ENCODE measurements at places on chromosomes 2 and 18. TPM values are rescaled to one million over a fixed set of nuclear protein-coding genes. Genes with fewer than 3 reads are reported as not detected.

Gene ASB18
- total RNA-seq, result under 0.01 TPM

Gene SLC14A1
- not detected for total RNA-seq

Gene SGPP2
- 0.05 TPM for total RNA-seq

Gene RND3
- 53.1 TPM for total RNA-seq

Gene PSMA8
- total RNA-seq, result not detected

Gene CD8A
- total RNA-seq, result 0.05 TPM

Gene KYNU
- not detected for total RNA-seq

Gene LIMS3
- total RNA-seq, result 9.4 TPM

DNA sequence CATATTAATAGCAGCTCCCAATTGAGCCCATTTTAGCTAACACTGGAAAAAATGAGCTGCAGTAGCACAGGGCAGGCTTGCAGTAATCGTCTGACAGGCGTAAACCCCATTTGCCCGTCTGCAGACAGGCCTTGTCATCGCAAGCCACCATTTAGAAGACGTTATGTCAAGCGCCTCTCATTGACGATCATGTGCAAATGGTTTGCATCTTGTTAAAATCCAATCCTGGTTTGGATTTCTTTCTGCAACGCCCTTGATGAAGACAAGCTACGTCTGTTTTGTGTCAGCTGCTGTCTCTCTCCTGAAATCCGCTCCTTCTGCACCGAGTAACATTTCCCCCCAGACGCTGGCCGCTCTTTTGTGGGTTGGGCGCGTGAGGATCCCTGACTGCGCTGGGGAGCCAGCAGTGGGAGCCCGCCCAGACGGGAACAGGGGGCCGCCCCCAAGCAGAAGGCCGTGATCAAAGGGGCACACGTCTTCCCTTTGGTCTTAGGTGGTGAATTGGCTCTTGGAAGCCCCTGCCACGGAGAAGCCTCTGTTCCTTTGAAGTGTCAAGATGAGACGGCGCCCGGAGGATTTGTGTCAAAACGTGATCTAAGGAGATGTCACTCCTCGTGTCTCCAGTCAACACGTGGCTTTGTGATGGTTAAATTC lies 84.2 kb upstream of the GPC1 start:
- DNase-seq, result no peak

- no peak for DNase-seq
These were observed 809.0 kb upstream of the FAM98A start for GRCh38 chr2:34408100-34408499.

DNA sequence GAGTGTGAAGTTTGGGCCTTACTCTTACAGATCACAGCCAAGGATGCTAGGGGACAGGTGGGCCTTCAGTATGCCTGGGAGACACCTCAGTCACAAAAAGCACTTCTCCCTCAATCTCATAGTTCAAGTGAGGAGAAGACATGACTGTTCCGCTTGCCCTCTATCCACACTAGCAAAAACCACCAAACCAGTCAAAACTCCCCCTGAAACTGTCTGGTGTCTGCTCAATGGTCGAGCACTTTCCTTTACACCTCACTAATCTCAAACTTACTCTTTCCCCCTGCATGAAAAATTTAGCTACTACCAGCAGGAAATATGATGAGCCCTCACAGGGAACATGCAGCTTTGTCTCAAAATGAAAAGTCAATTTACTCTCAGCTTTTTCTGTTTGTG lies 232.2 kb downstream of the TRIB2 start:
- no peak for DNase-seq

DNA sequence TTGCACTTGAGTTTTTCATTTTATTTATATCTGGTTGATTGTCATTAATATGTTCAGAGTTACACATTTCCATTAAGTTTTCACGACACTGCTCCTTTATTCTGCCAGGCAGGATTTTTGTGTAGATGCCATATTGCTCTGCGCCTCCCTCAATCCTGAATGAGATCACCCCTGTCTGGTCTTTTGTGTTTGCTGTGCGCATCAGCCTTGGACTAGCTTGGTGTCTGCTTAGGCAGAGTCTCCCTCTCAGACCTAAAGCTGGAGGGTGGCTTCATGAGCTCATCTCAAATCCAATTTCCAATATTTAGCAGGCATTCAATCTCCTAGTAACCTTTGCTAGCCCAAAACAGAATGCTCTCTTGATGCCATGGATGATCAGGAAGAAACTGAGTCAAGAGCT lies 137.4 kb downstream of the SMAD7 start:
- no peak for DNase-seq

DNA sequence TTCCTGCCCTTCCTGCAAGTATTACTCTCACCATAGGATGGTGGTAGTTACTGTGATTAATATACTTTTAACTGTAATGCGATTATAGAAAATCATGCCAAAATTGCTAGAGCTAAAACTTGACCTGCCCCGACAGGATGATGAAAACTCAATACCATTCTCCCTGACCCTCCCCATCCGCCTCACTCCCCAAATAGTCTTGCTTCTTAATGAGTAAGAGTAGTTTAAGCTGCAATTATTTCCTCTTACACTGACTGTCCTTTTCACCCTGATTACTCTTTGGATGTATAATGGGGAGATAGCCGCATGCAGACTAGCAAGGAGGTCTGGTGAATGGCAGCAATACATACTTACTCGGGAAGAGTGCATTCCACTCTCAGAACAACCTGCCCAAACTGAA lies 269.6 kb upstream of the SIX3 start:
- no peak for DNase-seq

GRCh38 chr2:108604196-108604595 lies 69.9 kb downstream of the LIMS1 start:
- no peak for DNase-seq

DNA sequence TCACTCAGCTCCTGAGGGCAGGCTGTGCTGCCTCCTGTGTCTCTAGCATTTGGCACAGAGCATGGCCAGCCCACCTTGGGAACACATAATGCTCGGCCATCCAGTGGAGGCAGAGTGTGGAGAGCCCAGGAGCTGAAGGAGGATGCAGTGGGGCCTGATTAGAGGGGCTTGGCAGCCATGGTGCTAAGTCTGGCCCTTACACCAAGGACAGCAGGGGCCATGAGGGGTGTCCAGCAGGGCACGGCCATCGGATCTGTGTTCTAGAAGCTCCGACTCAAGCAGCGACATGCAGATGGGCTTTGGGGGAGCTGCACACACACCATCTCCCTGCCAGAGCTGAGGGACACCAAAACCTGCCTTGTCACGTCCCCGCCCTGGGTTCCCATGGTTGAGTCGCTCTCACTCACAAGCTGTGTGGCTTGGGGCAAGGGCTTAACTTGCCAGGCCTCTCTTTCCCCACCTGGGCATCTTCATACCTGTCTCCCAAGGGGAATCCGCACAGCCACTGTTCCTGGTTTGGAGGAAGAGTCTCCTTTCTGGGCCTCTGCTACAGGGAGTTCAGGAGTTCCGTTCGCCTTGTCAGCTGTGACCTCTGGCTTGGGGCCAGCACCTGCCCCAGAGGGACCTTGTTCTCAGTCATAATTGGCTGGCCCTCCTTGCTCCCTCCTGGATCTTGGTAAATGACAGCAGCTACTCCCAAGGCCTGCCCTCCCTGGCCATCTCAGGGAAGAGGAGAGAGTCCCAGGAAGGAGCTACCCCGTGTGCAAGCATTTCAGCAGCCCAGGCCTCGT lies 1.3 kb upstream of the TOGARAM2 start:
- no peak for DNase-seq

- peak; percentile 76 for DNase-seq
These were observed 185.6 kb upstream of the COL3A1 start for GRCh38 chr2:188788621-188789020.

- DNase-seq, result peak; percentile 2
These were observed 29.9 kb downstream of the SCN7A start for GRCh38 chr2:166464187-166464586.

- no peak for DNase-seq
These were observed 95.6 kb downstream of the NDUFA10 start for GRCh38 chr2:239929504-239929903.

DNA sequence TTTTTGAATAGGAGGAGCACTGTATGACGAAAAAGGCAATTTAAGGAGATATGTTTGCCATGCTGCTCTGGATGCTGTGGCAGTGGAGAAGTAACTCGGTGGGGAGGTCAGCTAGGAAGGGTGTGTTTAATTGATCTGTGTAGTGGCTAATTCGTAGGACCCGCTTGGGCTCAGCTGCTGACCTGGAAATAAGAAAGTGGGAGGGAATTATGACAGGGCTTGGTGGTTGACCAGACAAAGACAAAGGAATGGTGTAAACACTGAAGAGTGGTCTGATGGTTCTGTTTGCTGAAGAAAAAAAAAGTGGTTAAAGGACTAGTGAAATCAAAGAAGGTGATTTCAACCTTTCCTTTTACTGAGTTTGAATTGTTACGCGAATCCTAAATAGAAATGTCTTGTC lies 146.0 kb downstream of the MAP4K4 start:
- DNase-seq, result no peak

DNA sequence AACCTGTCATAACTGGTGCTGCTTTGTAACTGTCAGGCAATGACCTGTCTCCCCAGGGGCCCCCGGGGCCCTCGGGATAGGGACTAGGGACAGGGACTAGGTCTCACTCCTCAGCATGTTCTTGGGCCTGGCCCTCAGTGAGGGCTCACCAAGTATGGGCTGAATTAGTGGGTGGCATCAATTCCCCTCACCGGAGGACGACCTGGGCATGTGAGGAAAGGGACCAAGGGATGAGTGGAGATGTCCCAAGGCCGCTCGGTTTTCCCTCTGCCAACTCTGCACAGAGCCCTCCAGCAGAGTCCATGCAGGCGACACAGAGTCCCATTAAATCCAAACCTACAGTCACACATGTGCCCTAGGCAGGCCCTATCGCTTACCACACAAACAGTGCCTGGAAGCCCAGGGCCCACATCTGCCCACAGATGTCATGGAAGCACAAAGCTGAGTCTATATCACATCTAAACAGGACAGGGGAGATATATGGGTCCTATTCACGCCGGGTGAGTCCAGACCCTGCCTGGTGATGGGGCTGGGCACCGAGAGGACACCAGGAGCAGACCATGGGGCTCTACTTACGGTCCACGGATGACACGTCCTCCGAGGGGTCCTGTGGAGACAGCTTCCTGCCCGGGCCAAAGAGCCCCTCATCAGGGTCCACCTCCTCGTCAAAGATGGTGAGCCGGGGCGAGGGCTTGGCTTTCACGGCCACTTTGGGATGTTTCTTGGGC lies 26.6 kb downstream of the HS1BP3 start:
- no peak for DNase-seq

DNA sequence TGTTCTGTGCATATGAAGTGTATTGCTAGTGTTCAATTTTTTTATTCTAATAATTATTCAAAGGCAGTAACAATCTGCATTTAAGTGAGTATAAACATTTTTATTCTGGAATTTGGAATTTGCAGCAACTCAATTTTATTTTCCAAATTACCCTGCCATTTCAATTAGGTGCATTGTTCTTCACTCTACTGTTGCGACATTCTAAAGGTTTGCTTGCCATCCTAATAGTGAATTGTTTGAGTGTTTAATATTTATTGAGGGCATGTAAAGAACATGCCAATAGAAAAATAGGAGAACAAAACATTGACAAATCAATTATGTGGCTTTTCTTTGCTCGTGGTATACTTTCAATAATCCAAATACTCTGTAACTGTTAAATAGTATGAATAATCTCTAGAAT lies 18.0 kb downstream of the MEIS1 start:
- no peak for DNase-seq

DNA sequence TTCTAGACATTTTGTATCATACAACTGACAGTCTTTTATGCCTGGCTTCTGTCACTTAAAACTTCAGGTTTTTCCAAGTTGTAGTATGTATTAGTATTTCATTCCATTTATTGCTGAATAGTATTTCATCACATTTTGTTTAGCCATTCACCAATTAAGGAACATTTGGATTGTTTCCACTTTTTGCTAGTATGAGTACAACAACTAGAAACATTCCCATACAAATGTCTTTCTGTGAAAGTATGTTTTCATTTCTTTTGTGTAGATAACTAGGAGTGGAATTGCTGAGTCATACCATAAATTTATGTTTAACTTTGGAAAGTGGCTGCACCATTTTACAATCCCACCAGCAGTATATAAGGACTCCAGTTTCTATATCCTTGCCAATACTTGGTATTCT lies 135.9 kb downstream of the ATAD2B start:
- peak; percentile 42 for DNase-seq

GRCh38 chr2:162252153-162252552 lies 8.9 kb upstream of the FAP start:
- no peak for DNase-seq

DNA sequence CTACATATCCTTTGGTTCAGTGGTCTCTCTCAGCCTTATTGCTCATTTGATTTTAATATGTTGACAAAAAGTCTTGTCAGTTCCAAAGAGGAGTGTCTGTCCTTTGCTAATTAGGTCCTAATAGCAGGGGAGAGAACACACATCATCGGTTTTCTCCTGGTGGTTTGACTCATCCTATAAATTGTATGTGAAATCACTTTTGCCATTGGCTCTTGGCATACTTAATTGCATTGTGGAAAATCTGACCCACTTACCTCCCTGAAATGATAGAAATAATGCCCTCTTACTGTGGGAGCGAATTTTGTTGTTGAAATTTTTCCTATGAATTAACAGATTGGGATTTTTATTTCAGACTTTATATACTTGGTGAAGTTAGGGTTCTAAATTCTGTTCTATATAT lies 58.3 kb downstream of the MTCL1 start:
- DNase-seq, result no peak

- no peak for DNase-seq
These were observed 66.4 kb downstream of the NEDD4L start for GRCh38 chr18:58110398-58110797.

DNA sequence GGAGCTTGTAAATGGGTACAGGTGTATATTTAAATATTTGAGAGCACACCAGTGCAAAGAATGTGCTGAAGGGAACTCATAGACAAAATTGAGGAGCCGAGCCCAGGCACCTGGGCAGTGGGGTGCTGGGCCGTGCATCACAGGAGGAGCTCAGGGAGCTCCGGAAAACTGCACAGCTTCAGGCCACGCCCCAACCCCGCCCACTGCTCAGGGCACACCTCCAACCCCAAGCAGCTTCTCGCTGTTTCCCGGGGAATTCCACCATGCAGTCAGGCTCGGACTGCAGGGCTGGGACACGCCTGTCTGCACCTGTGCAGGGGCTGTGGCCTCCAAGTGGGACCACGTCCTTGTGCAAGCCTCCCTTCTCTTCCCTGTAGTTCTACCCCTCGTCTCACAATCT lies 243.0 kb downstream of the HDAC4 start:
- peak; percentile 46 for DNase-seq

DNA sequence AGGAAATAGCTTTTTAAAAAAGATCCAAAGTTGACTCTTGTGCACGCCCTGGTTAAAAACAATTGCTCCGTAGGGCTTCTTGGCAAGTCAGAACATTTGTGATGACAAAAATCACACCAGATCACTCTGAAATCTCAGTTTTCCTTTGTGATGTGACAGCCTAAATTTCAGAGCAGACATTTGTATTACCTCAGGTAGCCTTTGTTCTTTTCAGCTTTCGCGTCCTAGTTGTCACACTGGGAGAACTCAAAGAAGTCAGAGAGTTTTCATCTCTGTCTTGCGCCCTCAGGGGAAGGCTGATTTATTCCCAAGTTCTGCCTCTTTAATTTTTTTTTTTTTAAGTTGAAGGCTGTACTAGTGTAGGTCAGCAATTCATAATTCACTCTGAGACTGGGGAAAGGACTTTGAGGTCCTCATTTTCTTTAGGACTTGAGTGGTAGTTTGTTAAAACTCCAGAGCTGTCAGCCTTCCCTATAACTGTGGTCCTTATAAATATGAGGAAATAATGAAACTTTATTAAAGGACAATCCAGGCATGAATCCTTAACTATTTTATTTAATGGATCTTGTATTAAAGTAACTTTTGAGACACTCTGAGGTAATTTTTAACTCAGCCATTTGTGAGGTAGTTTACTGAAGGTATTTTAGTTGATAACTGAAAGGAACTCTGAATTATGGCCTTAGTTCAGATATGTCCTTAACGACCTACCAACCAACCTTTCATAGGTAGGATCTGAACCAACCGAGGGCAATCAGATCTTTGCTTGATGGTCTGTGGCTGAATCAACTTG lies 525.1 kb upstream of the FAM98A start:
- DNase-seq, result no peak

Measured in dermis blood vessel endothelial cell (primary cell).